ENCODE measurements at places on chromosomes 3 and 15.

DNA sequence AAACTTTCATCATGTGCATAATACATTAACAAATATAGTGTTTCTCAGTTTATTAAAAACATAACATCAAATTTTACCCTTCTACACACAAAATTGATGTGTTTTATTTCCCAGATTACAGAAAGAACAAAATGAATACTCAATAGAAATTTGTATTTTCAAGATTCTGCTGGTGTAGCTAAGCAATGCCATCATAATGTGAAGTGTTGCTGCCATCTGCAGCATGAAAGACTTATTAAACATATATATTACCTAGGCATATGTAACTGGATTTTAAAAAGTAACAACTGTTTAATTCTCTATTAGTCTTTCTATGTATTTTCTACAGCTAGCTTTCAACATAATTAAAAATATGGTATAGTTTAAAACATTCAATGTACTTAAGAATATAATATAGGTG lies 27.5 kb downstream of the PLSCR5 start:
- peak; percentile 11 for DNase-seq

- no peak for DNase-seq
Observed at GRCh38 chr3:15665510-15666150, 64.1 kb downstream of the BTD start.

- DNase-seq: no peak
Observed at GRCh38 chr15:84811151-84811550, 6.0 kb upstream of the ALPK3 start.

- no peak for DNase-seq
Observed at GRCh38 chr3:20326541-20326940, 140.5 kb upstream of the SGO1 start.

DNA sequence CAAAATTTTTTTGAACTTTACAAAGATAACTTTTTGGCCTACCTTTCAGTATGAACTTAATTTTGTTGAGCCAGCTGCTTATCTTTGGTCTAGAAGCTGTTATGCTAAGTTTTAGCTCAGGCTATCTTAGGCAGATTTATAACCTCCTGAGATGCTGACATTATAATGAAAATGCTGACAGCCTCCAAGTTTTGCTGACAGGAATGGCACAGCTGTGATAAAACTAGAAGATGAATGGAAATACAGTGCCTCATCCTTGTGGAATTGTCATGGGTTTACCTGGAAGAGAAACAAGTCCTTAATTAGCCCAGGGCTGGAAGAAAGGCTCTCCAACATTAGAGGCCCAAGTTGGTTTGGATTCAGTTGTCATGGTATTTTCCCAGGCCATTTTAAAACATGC lies 123.3 kb downstream of the OXSM start:
- no peak for DNase-seq

DNA sequence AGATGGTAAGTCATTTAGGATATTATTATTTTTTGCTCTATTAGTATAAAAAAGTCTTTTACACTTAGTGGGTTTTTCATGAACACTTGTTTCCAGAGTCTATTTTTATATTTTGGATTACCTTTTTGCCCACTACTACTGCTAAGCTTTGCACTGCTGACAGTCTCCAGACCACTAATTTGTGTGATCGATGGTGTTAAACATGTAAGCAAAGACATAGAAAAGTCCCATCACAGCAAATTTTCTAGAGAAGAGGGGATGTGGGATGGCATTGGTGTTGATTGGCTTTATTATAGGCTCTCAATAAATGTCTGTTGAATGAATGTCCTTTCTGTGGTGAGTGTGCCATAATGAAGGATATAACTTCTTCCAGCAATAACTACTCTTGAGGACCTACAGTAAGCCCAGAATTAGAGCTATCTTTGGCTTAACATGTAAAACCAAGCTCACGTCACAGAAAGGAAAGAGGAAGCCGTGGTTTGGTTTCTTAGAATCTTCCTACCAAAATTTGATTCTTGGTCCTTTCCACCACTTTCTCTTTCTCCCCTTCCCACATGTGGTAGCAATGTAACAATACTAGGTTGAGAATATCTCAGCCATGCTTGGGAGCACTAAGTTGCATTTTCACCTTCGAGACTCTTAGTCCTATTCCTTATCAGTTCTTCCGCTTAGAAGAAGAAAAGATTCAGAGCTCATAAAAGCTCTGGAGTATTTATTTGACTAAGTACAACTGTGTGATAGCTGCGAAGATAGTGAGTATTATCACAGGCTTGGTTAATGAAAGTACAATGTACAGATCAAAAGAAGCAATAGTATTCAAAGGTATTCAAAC lies 90.6 kb upstream of the UMPS start:
- no peak for DNase-seq

GRCh38 chr3:126261037-126261436 lies 80.7 kb upstream of the ALDH1L1 start:
- DNase-seq: no peak

- DNase-seq: no peak
Observed at GRCh38 chr15:92112180-92112579, 258.7 kb downstream of the SLCO3A1 start.

GRCh38 chr3:108157273-108157672 lies 65.0 kb downstream of the IFT57 start:
- DNase-seq: no peak

DNA sequence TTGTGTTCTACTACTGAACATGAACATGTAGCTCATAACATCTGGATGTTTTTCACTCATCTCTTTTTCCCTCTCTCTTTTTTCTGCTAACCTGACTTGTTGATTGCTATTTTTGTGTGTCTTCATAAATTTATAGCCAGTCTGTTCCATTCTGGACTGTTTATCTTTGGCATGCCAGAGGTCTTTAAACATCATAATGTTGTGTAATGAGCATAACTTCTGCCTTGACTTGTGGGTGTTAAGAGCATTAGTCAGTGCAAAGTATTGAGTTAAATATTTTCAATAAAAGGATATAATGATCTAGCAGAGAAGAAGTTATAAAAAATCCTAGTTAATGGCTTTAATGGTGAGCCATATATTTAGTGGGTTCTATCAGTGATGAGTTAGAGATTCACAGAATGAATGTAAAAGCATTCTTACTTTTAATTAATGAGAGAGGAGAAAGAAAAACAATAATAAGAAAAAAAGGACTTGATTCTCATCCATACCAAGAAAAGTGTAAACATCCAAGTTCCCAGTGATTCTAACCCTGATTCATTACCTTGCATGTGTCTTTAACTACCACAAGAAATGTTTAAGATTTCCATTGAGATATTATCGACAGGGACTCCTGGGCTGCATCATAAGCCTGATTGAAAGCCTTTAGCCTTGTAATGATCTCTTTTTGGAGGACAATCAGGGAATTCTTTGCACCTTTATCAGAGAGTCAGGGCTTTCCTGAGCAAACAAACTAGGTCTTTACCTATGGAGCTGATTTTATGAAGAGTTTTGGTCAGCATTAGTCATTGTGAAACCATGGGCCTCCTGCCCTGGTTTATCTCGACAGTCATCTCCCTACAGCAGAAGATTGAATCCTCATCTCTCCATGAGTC lies 22.9 kb downstream of the MITF start:
- DNase-seq: no peak

Measured in activated CD4-positive, alpha-beta T cell treated with anti-CD3 and anti-CD28 coated beads, Interleukin-2, amount 50 U/mL, for 4 hours (primary cell).